ENCODE measurements at places on chromosomes 3 and 15.

- no peak for DNase-seq
These were observed 386.5 kb upstream of the TPM1 start for GRCh38 chr15:62656071-62656470.

GRCh38 chr3:87710028-87710427, 348.8 kb downstream of the CGGBP1 start:
- no peak for DNase-seq

- no peak for DNase-seq
These were observed 83.6 kb downstream of the CCR1 start for GRCh38 chr3:46124216-46125177.

- no peak for DNase-seq
These were observed 2.6 kb upstream of the PIGZ start for GRCh38 chr3:196971094-196971698.

DNA sequence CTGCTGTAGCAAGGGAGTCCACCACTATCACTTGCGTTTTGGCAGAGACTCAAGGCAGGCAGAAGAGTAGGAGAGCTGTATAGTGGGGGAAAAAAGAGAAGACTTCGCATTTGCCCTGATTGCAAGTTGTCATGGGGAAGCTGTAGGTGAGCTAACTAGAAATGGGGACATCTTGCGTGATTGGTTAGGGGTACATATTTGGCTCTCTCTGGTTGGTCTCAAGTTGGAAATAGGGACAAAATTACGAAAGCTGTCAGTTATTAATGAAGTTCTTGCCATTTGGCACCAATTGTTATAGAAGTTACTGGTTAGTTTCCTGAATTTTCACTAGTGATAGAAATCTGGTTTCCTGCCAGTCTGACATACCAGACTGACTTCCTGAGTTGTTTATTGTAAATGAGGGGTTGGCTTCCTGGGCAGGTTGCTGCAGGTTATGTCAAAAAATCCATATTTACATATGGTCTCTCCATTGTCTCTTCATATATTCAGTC, 8.2 kb upstream of the SENP7 start:
- DNase-seq: no peak

All from right forelimb (tissue), 1 donor.